ENCODE measurements at places on chromosomes 6 and 20.

DNA sequence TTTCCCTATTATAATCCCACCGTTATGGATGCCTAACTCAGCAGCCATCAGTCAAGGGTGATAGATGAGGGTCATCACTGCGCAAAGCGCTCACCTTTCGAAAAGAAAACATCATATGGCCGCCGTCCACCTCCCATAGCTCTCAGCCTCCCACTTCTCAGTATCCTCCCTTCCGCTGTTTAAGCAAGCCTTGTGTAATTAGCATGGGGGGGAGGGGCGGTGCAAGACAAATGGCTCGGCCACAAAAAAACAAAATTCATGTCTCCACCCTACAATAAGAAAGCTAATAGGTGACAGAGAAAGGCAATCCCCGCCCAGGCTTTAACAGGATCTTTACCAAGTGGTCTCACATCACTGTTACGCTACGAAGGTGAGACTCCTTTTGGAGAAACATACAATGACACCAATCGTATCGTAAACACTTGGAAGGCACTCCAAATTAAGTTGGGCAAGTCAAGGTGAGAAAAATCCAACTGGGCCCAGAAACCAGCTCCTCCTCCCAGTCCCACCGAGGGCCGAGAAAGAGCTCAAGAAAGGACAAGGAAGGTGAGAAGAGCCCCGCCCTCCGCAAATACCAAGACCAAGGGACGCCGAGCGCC lies 645 bp downstream of the DDX39B start:
- DNase-seq: peak; percentile 79

DNA sequence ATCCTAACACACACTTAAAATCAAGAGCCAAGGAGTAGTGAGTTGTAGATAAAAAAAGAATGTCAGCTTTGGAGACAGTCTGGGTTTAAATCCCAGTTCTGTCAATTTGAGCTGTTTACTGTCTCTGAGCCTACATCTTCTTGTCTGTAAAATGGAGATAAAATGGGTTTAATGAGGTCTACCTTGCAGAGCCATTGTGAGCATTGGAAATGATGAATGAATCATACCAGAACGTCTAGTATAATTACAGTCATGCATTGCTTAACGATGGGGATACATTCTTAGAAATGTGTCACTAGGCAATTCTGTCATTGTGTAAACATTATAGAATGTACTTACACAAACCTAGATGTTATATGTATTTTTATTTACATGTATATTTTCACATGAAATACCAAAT lies 17.6 kb upstream of the SGK2 start:
- no peak for DNase-seq

- no peak for DNase-seq
These were observed 2.7 kb upstream of the DTD1 start for GRCh38 chr20:18585134-18585533.

GRCh38 chr6:137493218-137494038 lies 766 bp downstream of the OLIG3 start:
- no peak for DNase-seq

DNA sequence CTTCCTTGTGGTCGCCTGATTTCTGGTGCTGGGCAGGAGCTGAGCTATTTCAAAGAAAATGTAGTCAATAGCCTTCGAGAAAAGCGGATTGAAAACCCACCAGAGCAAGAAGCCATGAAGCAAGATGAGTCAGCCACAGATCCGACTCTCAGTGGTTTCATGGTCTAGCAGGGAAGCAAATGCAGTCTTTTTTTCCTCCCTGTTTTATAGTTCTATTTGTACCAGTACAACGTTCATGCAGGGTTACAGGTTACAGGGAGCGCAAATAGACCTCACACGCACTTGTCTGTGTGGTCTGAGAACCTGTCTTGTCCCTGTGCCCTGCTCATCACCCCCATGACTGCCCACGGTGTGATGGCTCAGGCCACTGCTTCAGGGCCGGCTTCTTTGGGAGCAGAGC lies 309.8 kb upstream of the SUPT3H start:
- DNase-seq: no peak

DNA sequence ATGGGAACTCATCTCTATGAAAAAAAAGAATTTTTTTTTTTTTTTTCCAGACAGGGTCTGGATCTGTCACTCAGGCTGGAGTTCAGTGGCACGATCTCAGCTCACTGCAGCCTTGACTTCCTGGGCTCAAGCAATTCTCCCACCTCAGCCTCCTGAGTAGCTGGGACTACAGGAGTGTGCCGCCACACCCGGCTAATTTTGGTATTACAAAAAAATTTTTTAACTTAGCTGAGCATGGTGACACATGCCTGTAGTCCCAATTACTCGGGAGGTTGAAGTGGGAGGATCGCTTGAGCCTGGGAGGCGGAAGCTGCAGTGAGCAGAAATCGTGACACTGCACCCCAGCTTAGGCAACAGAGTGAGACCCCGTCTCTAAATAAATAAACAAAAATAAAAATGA lies 7.5 kb downstream of the DEF6 start:
- DNase-seq: no peak
